ENCODE measurements at places on chromosomes 3 and 15.

GRCh38 chr3:134326760-134327593 lies 47.3 kb downstream of the AMOTL2 start:
- peak; percentile 92 for DNase-seq

GRCh38 chr15:41884458-41884857 lies 9.4 kb downstream of the SPTBN5 start:
- no peak for DNase-seq

DNA sequence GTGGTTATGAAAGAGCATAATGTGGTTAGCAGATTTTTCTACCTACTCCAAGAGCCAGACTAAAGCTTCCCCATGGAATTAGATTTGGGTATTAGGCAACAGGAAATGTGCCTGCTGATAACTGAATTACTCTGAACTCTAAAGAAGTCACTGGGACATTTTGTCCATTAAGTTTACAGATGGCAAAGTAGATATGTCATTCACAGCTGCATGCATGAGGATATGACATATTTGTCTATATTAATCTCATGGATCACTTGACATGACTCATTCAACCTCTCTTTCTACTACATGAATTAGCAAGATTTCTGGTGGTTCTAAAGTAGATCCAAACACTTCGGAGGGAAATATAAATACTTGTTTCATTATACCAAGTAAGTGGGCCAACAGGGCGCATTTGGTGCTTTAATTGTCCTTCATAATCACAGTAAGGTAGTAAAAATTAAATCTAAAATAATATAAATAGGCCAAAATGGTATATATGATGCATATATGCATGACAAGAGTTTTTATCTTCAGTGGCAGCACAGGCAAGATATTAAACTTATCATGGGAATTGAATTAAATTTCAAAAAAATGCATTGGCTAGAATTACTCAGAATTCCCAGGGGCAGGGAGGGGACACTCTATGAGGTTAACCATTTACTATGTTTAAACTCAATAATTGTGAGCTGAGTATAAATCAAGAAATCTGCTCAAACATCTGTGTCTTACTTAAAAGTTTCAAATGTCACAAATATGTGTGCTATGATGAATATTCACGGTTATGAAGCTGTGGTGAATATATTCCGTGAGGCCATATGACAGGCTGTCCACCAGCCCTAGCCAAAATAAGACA lies 365.3 kb upstream of the KCNMB2 start:
- DNase-seq: peak; percentile 53

- DNase-seq: peak; percentile 82
Measured at GRCh38 chr3:124887177-124887931, at the start of gene ITGB5. Gene ITGB5 (minus strand): TSS chr3:124887365. CDS start chr3:124887000, 365 bp downstream.

- no peak for DNase-seq
Measured at GRCh38 chr3:101867511-101867910, 18.2 kb downstream of the NFKBIZ start.

- DNase-seq: peak; percentile 95
Measured at GRCh38 chr3:138347960-138348753, at the start of gene MRAS. Gene MRAS (plus strand): TSS chr3:138348579. CDS start chr3:138372884, 24,305 bp downstream.

GRCh38 chr3:64144241-64144900 lies 80.9 kb downstream of the PRICKLE2 start:
- DNase-seq: no peak

GRCh38 chr3:122679882-122680474 lies 661 bp upstream of the PARP14 start:
- DNase-seq: peak; percentile 21

- DNase-seq: no peak
Measured at GRCh38 chr3:159832024-159832423, 156.6 kb upstream of the IL12A start.

GRCh38 chr3:42664438-42664803 lies 10.9 kb downstream of the ZBTB47 start:
- no peak for DNase-seq

DNA sequence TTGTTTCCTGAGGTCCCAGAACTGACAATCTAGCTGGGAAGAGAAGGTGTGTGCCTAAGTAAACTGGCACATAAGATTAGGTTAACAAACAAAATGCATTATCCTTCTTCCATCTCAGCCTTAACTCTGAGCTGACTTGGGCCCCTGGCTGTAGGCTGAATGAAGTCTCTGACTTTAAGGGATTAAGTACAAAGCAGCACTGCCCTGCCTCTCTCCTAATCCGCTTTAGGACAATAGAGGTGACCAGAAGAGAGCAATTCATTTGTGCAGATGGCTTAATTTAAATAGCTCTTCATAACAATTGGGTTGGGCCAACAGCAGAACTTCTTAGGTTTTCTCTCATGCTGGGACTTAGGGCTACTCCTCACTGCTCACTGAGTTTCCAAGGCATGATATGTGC lies 181.6 kb upstream of the SOX14 start:
- DNase-seq: no peak

DNA sequence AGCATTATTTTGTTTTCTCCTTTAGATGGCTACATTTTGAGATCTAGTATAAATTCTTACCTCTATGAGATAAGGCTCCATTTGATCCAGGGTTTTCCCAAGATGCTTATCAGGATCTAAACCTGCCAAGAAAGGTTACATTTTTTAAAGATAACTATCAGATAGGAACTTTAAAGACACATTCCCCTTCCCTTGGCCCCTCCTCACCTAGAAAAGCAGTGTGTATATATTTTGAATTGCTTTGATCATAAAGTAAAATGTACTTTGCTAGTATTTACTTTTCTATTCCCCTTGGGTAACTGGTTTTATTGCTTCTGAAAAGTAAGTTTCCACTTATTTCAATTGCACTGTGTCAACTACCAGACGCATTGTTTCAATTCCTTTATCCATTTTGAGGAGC lies 135.2 kb downstream of the DPH6 start:
- DNase-seq: no peak

DNA sequence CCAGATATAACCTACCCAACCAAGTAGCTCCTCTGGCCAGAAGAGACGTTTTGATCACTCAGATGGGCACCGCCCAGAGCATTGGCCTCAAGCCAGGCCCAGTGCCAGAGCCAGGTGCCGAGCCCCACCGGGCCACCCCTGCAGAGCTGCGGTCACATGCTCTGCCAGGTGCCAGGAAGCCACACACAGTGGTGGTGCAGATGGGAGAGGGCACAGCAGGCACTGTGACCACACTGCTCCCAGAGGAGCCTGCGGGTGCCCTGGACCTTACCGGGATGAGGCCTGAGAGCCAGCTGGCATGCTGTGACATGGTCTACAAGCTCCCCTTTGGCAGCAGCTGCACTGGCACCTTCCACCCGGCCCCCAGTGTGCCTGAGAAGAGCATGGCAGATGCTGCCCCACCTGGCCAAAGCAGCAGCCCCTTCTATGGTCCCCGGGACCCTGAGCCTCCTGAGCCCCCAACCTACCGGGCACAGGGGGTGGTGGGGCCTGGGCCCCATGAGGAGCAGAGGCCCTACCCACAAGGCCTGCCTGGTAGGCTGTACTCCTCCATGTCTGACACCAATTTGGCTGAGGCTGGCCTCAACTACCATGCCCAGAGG lies 19.1 kb upstream of the APEH start:
- DNase-seq: no peak

GRCh38 chr3:23277688-23278087 lies 74.6 kb downstream of the UBE2E2 start:
- DNase-seq: no peak

GRCh38 chr3:17643691-17644090 lies 98.7 kb downstream of the TBC1D5 start:
- no peak for DNase-seq

DNA sequence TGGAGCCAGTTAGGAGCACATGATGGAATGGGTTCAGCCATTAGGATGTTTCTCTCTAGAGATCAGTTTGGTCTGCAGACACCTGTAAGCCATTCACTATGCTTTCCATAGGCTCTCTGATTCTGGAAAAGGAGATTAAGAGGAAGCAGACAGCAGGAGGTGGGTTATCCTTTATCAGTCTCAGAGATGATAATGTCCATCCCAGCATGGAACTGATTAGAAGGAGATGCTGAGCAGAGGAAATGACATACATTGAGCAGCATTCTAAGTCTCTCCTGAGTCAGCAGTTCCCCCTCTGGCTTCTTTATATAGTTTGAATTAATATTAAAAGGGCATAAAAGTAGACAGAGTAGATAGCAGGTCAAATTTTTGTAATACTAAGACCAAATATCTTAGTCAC lies 591.1 kb downstream of the GBE1 start:
- DNase-seq: no peak

DNA sequence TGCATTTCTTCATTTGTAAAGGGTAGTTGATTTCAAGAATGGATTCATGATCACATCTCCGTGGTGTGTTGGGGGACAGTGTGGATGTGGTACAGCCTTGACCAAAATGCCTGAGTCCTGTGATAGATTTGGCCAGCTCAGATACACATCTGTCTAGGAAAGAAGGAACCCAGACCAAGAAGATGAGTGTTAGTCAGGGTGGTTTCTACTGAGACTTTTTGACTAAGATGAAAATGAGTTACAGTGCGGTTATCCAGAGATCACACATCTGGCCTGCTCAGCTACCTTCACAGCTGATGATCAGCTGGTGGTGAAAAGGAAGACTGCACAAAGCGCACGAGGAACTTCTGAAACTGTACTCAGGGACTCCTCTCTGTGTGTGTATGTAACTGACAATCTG lies 68.0 kb downstream of the FNDC3B start:
- DNase-seq: no peak

- DNase-seq: no peak
Measured at GRCh38 chr3:89740881-89741177, 633.4 kb downstream of the EPHA3 start.

DNA sequence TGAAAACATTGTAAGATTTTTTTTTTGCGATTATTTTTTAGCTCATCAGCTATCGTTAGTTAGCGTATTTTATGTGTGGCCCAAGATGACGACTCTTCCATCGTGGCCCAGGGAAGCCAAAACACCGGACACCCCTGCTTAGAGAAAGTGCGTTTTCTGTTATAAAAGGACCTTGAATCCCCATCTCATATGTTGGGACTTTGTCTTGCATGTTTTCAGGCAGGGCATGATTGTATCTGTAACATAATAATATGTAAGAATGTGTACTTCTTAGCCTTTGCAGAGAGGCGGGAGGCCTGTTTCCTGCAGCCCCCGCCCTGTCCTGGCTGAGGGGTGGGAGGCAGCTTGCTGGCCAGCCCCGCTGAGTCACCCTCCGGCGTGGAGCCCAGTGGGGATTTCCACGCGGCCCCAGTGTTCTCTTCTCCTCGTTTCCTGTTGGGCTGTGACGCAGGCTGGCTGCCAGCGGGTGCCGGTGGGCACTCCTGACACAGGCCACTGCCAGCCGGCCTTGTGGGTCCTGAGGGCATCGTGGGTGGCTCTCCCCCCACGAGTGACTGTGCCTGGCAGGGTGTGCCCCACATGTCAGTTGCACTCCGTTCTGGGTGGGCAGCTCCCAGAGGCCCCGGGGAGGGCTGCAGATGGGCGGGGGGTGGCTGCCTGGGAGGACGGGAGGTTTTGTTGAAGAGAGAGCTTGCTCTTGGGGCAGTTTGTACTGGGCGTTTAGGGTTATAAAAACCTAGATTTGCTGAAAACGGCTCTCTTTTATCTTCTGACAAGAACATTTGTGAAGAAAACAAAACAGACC lies 55.6 kb downstream of the SMAD3 start:
- DNase-seq: peak; percentile 98

- DNase-seq: no peak
Measured at GRCh38 chr3:101635345-101635744, 41.6 kb downstream of the ZBTB11 start.

DNA sequence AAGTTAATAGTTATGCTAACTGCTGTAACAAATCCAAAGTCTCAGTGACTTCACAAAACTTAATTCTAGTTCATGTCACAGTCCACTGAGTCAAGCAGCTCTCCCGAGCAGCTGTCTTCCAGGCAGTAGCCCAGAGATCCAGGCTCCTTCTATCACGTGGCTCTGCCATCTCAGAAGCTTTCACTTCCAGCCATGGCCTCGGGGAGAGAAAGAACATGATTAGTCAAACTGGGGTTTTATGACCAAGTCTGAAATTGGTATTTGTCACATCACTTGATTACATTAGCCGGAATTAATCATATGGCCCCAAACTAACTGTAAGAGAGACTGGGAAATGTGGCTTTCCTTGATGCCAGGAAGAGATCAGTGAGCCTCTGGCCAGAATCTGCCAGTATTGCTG lies 70.2 kb upstream of the DGKG start:
- DNase-seq: no peak

DNA sequence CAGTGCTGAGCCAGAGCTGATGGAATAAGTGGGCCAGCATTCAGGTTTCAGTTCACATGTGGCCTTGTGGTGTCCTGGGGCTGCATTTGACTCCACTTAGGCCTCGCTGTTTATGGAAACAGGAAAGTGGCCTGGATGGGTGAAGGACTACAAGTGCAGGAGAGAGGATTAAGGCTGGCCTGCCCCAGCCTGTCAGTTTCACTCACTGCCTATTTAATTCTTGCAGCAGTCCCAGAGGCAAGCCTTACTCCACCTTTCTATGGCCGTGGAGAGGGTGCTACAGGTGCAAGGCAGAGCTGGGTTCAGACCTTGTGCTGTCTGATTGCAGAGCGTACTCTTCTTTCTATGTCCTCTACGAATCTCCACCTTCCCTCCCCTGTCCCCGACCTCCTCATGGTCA lies 37.7 kb downstream of the ABHD17C start:
- no peak for DNase-seq

- no peak for DNase-seq
Measured at GRCh38 chr3:20319551-20319950, 133.5 kb upstream of the SGO1 start.

DNA sequence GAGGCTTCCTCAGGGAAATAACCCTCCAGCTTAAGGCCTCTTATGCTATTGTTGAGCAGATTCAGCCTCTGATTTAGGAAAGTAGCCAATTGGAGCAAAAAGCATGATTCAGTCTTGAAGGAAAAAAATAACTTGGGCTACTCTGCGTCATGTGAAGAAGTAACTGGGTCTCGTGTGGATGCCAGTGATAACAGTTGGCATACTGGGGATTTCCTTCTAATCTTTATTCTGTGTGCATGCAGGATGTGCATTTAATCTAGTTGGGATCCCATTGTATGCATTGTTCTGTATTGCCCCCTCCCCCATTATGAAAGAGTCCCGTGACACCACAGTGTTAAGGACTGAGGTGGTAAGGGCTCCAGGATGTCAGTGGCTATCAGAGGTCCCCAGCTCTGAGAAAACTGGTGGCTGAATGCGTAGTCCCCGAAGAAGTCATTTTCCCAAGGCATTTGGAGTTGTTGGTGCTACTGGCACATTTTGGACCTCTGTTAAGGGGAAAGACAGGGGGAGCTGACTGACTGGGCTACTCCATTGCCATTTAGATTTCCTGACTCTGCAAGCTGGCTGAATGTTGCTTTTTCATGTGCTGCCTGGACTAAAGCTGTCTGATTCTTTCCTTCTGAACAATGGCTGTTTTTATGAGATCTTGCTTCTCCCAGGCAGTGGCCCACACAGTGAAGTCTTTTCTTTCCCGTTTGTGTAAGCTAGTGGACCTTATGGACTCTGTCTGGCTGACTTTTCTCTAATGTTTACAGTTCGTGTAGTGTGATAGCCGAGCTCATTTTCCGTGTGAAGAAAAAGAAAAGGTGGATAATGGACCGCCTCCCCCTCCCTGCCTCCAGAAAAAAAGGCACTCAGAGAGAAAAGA lies 38.4 kb upstream of the TRAK1 start:
- DNase-seq: peak; percentile 68

DNA sequence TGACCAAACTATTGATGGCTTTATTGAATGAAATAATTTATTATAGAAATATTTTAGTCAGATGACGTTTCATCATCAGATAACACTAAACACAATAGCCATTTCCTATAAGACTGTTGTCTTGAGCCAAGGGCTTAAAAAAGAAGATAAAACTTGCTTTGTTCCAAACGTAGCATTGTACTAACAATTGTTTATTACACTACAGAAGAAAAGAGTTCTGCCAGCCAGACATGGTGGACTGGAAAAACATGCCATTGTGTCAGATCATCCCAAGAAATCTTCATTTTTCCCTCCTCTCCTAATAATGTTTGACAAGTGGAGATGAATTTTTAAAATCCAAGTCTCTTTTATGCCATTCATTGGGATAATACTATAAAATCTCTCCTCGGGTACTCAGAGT lies 203.3 kb downstream of the CDIN1 start:
- DNase-seq: no peak

Data from lower leg skin (tissue), 4 donors.